ENCODE measurements at places on chromosomes 13 and 19.

GRCh38 chr13:37486171-37486681 lies 112.3 kb downstream of the POSTN start:
- DNase-seq, result no peak

DNA sequence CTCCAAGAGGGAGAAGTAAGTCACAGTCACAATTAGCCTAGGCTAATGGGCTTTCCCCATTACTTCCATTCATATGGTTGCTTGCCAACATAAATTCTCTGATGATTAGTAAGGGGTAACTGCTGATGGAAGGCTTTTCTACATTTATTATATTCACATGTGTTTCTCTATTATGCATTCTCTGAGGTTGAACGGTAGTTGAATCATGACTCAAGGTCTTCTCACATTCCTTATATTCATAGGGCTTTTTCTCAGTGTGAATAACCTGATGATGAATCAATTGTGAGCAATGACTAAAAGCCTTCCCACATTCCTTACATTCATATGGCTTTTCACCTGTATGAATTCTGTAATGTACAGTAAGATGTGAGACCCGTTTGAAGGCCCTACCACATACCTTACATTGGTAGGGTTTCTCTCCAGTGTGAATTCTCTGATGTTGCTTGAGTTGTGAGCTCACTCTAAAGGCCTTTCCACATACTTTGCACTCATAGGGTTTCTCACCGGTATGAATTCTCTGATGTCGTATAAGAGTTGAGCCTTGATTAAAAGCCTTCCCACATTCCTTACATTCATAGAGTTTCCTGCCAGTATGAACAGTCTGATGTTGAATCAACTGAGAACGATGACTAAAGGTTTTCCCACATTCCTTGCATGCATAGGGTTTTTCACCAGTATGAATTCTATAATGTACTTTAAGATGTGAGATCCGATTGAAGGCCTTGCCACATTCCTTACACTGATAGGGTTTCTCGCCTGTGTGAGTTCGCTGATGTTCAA lies 9.3 kb downstream of the ZNF582 start:
- no peak for DNase-seq

DNA sequence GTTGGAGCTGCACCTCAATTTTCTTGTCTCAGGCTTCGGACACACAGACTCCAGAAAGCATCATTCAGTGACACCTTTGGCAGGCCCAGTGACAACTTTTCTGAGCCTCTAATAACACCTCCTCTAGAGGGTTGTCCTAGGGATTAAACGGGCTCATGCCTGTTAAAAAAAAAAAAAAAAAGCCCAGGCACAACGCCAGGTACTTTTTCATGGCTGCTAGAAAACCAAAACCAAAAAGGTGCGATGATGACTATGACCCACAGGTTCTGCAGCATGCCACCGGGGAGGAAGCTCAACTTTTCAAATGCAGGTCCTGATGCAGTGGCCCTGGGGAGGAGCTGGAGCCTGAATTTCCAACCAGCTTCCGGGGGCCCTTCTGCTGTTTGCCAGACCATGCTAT lies 184.2 kb downstream of the ABCC4 start:
- no peak for DNase-seq

DNA sequence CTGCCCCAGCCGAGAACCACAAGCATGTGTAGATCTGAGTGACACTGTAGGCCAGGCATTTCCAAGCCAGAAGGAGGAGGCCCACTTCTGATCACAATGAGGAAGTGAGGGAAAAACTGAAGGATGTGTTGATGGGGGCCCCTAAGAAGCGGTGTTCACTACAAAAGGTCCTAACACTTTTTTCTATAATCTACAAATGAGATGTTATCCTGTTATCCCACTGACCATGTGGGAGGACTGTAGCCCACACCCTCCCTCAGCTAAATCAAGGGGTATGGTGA lies 99.0 kb upstream of the MCF2L start:
- no peak for DNase-seq

GRCh38 chr13:78607409-78608251 lies 4.3 kb upstream of the POU4F1 start:
- no peak for DNase-seq

- no peak for DNase-seq
Observed at GRCh38 chr13:65035302-65035701, 2194.8 kb downstream of the PCDH9 start.

GRCh38 chr13:40390401-40390916 lies 276.0 kb downstream of the FOXO1 start:
- DNase-seq, result no peak

DNA sequence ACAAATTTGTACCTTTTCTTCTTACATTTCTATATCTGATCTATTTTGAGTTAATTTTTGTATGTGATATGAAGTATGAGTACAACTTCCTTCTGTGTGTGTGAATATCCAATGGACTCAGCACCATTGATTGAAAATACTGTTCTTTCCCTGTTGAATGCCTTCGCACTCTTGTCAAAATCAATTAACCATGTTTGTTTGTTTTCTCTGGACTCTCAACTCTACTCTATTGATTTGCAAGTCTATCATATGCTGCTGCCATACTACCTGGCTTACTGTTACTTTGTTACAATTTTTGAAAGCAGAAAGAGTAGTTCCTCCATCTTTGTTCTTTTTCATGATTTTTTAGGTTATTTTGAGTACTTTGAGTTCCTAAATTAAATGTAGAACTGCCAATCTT lies 1437.4 kb upstream of the SPRY2 start:
- no peak for DNase-seq

- DNase-seq, result no peak
Observed at GRCh38 chr13:30647420-30647819, 29.7 kb downstream of the USPL1 start.

Measured in stimulated activated CD4-positive, alpha-beta T cell treated with anti-CD3 and anti-CD28 coated beads, Interleukin-1b, Interleukin-23, amount 100 ng/mL, for 48 hours (primary cell).